ENCODE measurements at places on chromosomes 1 and 21.

GRCh38 chr1:187641907-187642306 lies 813.2 kb downstream of the PLA2G4A start:
- DNase-seq: no peak

GRCh38 chr1:150302338-150302737 lies 8.7 kb downstream of the MRPS21 start:
- DNase-seq: no peak

DNA sequence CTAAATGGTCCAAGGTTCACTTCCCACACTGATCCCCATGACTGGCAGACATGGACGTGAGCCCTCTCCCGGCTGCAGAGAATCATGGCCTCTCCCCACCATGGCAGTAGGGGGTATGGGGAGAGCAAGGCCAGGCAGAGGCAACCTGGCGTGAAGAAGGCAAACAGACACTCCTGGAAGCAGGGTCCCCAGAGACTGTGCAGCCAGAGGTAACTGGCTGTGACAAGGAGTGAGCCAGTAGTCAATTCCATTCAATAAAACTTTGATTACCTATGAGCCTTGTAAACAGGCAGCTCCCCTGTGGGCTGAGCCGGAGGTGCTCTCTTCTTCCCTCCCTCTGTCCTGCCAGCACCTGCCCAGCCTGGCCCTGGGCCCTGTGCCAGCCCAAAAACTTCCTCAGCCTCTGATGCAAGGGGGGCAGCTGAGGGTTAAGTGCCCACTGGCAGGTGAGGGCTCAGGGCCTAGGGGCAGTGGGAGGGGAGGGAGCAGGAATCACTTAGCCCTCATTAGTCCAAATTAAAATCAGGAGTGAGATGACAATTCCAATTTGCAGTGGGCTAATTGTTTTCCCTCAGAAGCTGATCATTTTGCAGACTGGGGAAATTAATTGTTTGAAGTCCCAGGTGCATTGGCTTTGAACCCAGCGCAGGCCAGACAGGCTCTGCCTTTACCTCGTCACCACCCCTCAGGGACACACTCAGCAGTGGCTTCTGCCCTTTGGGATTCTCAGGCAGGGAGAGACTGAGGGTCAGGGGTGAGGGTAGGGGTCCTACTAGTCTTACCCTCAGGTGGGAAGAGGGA lies 35.6 kb downstream of the LRRN2 start:
- no peak for DNase-seq

DNA sequence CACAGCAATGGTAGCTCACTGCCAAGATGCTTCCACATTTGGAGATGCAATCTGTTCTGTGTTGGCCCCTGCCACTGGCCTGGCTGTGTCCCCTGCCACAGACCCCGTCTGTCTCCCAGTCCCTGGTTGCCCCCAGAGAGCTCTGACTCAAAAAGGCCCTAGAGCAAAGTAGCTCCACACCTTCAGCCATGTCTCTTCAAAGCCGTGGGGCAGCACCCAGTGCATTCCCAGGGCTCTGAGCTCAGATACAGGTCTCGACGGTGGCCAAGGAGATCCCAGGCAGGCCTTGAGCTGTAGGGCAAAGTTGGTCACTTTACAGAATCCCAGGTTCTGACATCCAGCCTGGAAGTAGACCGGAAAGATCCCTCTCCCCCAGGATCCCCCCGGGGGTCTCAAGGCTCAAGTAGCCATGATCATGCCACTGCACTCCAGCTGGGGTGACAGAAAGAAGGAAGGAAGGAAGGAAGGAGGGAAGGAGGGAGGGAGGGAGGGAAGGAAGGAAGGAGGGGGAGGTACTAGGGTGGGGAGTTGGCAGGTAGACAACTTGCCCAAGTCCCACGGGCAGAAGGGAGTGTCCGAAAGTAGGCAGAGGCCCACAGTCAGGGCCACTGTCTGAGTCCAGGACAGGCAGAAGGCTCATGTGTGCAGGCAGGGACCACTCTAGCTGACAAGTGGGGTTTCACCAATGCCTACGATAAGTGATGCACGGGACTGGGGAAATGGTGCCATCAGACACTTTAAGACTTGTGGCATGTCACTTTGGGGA lies 4.8 kb upstream of the ARF1 start:
- no peak for DNase-seq

DNA sequence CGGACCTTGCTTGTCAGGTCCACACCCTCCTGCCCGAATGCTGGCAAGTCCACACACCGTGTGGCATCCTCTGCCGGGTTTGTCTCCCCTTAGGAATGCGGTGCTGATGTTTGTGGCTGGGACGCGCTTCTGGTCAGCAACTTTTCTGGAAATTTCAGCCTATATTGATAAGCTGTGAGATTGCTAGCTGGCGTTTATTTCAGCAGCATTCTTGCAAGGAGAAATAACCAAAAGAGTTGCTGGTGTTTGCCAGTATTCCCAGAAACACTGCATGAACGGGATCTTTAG lies 601 bp downstream of the CEPT1 start:
- DNase-seq: peak; percentile 76

GRCh38 chr1:16326833-16327404 lies 25.4 kb downstream of the FBXO42 start:
- no peak for DNase-seq

- DNase-seq: no peak
Measured at GRCh38 chr1:179003512-179004066, 22.1 kb upstream of the FAM20B start.

Data from H54 (cell line).